ENCODE measurements at places on chromosomes 3 and 15.

DNA sequence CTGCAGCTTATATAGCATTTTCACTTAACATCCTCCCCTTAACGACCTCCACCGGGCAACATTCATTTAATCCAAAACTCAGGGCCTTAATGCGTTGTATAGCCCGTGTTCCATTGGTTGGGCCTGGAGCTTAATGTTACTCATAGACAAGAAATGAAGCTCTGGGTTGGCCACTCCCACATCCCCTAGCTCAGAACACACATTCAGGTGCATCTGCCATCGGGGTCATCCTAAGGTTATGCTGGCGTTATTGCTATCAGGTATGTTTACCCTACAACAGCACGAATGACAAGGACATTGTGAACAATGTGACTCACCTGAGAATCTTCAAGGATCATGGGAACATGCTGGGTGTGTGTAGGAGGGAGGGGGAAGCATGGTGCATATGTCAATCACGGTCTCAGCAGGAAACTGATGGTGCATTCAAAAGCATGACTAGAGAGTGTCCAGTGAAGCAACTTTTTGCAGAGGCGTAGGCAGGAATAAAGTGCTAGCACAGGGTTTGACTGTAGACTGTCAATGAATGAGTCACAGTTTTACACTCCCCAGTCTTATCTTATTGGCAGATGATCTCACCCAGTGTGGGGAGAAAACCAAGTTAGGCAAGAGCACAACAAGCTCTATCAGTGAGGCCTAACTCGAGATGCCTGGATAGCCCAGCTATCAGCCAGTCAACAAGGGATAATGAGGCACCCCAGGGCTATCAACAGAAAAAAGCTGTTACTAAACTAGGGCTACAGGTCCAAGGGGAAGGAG is 402.1 kb upstream of the MCTP2 start:
- DNase-seq, result no peak

GRCh38 chr15:32637704-32638103 is 3.8 kb upstream of the SCG5 start:
- no peak for DNase-seq

DNA sequence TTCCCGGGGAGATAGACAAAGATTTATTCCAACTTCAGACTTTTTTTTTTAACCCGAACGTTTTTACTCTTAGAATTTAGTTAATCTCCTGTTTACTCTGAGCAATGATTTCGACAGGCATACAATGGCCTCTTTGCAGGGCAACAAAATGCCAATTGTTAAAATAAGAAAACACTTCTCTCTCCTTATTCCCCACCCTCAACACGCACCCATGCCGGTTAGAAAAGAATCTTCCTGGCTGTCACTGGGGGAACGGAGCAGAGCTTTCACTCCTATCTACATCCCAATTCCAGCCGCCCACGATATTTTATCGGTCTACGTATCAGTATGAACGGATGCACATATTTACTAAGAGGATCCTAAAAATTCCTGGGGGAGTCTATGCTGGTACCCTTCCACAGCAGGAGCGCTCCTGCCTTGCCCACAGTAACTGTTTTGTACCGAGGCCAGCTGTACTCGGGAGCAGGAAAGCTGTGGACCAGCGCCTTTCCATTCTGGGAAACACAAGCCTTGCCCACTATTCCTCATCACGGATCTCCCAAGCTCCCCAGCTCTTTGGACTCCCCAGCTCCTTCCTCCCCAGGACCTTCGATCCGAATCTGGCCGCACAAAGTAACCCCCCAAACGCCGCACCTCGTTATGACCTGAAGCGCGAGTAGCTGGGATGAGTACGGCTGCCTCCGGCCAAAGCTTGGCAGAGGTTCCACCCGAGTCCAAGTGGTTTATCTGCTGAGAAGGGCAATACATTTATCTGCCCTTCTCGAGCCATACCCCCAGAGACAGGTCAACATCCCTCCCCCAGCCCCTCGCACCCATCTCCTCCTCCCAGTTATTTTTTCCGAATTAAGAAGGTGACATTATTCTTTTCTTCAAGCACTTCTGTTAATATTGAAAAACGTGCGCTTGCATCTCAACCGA is 2.2 kb upstream of the FOXB1 start:
- DNase-seq, result no peak

DNA sequence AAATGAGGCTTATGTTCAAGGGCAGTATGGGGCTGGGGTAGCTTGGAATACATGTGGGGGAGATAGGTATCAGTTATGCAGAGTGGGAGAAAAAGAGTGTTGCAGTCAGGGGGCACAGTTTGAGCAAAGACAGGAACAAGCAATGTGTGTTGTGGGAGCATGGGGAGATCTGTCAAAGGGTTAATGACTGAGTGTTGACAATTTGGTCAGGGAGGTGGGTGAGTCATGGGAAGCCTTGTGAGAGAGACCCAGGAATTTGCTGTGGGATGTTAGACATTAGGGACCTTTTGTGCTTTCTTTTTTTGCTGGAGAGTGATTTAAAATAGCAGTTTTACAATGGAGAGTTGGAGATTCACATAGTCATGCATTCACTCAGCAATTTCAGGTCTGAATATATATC is 221.6 kb upstream of the NR2E3 start:
- no peak for DNase-seq

DNA sequence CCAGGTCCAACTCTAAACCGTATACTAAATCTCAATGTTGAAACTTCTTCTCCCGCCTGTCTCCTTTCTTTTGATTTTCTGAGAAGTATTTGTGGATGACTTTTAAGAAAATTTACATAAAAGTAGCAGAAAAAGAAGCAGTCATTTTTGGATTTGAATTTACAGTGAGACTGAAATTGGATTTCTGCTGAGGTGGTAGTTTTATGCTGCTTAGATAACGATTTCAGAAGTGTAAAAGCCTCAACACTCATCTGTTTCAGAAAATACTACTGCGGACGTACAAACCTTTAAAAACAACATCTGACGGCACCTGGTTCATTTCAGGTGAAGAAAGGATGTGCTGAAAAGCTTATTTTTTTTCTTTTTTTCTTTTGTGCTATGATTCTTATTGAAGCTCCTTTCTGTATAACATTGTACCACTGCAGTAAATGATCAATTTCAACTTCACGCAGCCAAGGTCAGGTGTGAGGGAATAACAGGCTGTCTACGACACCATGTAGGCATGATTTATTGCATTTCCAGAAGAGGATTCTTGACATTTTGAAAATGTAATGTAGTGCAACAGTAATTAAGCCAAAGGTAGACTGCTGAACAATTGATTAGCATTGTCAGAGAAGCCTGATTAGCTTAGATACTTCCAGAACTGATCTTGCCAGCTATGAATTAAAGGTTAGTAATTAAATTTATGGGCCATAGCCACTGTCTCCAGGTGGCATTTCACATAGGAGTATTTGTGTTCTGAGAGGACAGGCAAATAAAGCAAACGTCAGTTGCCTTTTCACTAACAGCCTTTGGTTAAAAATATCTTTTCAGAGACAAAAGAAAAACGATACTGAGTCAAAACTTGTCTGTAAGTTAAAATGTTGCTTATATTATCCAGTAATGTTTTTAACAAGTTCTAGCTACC is 134.6 kb upstream of the KBTBD8 start:
- DNase-seq, result no peak

DNA sequence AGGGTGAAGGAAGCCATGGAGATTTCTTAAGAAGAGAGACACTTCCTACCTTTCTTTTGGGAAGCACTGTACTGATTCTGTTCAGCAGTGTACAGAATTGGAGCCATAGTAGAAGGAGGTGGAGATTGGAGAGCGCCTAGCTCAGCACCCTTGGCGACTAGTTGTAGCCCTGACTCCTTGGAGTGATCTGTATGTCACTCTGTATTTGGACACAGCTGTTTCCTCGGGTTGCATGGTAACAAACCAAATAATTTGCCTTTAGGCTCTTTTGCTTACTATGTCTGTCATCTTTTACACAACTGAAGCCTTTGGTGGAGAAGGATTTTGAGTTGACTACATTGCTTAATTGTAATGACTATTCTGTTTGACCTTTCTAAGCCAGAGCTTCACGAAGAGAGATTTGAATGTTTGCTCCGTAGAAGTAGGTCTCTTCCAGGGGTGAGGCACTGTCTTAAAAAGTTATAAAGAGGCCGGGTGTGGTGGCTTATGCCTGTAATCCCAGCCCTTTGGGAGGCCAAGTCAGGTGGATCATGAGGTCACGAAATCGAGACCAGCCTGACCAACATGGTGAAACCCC is 77.1 kb downstream of the AKAP13 start:
- DNase-seq, result no peak

DNA sequence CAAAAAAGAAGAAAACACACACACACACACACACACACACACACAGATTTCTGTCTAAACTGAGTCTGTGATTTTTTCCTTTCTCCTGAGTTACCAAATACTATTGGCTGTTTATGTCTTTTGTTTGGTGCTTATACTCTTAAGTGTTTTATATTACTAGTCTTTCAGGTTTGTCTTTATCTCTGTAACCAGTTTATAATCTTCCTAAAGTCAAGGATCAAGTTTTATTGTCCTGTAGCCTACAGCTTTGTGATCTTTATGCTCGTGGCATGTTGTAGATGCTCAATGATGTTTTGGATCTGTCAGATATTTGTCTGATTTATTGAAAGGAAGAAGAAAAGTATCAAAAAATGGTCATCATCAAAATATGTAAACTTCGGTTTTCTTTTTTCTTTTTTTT is 4.6 kb downstream of the MAP2K5 start:
- DNase-seq, result no peak

- DNase-seq, result no peak
Measured at GRCh38 chr15:74179983-74180880, 6.7 kb downstream of the ISLR start.

GRCh38 chr3:40642812-40643211 is 118.1 kb downstream of the ZNF621 start:
- no peak for DNase-seq

- no peak for DNase-seq
Measured at GRCh38 chr3:102102394-102102793, 253.1 kb downstream of the NFKBIZ start.

GRCh38 chr15:56598991-56599390 is 134.1 kb upstream of the MNS1 start:
- DNase-seq, result no peak

GRCh38 chr3:38281895-38282686 is at the start of gene SLC22A14:
SLC22A14 (plus strand) TSS chr3:38282294; CDS start chr3:38306027, 23,733 bp downstream.
- no peak for DNase-seq

DNA sequence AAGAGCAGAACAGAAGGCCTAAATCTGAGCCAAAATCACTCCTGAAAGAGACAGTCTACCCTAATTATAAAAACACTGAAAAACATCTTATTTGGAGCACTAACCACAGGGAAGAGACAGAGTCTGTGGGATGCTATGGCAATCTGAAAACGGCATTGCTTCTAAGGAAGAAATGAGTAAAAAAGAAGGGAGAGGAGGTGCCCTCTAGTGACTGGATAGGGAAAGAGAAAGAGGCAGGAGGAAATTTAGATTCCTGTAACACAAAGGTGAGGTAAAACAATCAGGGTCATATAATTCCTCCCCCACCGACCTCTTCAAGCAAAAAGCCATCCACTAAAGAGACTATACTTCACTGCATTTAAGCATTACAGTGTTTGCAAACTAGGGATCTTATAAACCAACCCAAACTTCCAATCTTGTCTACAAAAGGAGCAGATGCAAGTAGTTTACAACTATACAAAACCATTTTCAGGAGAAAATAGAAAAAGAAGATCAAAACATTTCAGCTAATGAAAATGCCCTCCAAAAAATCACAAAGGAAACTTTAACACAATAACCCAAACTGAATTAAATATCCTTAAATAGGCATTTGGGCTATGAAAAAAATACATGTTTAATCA is 32.6 kb downstream of the HACD2 start:
- peak; percentile 81 for DNase-seq

GRCh38 chr3:21174461-21174860 is 576.5 kb downstream of the ZNF385D start:
- DNase-seq, result no peak

- DNase-seq, result no peak
Measured at GRCh38 chr3:24378313-24378712, 116.3 kb downstream of the THRB start.

GRCh38 chr3:149005416-149005815 is 14.1 kb downstream of the GYG1 start:
- no peak for DNase-seq

GRCh38 chr3:128714887-128715491 is 11.0 kb upstream of the RAB7A start:
- DNase-seq, result peak; percentile 87

DNA sequence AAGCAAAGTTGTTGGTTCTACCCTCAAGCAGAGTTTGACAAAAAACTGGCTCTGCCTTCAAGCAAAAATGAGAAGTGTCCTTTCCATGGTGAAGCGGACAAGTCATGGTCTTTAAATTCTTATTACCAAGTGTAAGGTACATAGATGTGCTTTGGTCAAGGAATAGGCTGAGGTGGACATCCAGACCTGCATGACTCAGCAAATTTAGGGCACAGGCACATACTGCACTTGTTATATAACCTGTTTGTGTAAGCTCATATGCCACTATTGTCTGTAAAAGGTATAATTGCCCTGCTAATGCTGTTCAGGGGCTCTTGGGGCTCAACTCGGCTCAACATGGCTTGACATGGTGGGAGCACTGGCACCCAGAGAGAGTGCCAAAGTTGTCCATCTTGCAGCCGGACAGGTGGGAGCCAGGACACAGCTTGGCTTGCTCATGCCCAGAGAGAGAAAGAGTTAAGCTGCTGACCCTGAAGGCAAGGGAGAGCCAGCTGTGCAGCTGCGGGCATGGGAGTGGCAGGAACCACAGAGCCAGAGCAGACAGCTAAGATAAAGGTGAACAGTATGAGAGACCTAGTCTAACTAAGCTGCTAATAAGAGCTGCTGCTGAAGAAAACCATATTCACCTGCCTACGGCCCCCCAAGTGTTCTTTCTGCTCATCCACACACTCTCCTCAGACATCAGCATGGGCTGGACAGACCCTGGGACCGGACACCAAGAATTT is 17.7 kb downstream of the MCCC1 start:
- no peak for DNase-seq

All from Kasumi-1 (cell line).